ENCODE measurements at places on chromosomes 2 and 18. TPM values are rescaled to one million over a fixed set of nuclear protein-coding genes. Genes with fewer than 3 reads are reported as not detected.

The IL1A gene
- not detected for total RNA-seq

The LBX2 gene
- 4.4 TPM for total RNA-seq

The EMILIN2 gene
- 43.4 TPM for total RNA-seq

The SOWAHC gene
- total RNA-seq, result 9.2 TPM

The CWC22 gene
- total RNA-seq, result 14.3 TPM

The TPO gene
- 5.9 TPM for total RNA-seq

The DNER gene
- 0.57 TPM for total RNA-seq

The INSIG2 gene
- total RNA-seq, result 23.8 TPM

The GCG gene
- not detected for total RNA-seq

The ASB18 gene
- not detected for total RNA-seq

The CHRNA1 gene
- total RNA-seq, result 0.85 TPM

The PROKR1 gene
- 0.22 TPM for total RNA-seq

The ANKRD30BL gene
- not detected for total RNA-seq

The CFAP53 gene
- total RNA-seq, result 0.75 TPM

The LCT gene
- not detected for total RNA-seq

The BCL2 gene
- total RNA-seq, result 82.5 TPM

The TMEM150A gene
- 14.3 TPM for total RNA-seq

The GAREM1 gene
- 12.6 TPM for total RNA-seq
